ENCODE measurements at places on chromosomes 16 and 17.

DNA sequence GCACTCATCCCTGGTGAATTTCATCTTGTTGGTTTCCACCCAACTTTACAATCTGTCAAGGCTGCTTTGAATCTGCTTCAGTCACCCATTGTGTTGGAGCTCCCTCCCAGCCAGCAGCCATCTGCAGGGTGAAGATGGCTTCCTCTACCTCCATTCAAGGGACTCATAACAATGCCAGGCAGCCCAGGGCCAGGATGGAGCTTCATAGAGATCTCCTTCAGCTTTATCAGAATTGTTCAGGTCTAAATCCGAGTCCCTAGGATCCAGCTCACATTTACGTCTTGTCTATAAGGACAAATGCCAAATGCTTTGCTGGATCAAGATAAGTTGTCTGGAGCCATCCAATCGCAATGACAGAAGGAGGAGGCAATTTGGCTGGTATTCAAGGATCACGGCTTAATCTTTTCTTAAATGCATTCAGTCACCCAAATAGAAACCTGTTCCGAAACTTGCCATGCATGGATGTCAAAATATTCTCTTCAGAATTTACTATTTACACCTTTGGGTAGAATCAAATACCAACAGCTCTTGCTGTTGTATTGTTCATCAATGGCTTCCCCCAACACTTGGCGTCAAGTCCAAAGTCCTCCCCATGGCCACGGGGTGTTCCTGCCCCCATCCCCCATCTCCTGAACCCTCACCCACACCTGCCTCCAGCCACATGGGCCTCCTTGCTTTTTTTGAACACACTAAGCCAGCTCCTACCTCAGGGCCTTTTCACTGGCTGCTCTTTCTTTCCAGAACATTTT lies 3.8 kb upstream of the FAM171A2 start:
- no peak for DNase-seq

GRCh38 chr16:66478733-66479511 lies 51.8 kb downstream of the BEAN1 start:
- no peak for DNase-seq

- DNase-seq, result peak; percentile 75
Observed at GRCh38 chr17:6374271-6374691, 60.6 kb downstream of the AIPL1 start.

DNA sequence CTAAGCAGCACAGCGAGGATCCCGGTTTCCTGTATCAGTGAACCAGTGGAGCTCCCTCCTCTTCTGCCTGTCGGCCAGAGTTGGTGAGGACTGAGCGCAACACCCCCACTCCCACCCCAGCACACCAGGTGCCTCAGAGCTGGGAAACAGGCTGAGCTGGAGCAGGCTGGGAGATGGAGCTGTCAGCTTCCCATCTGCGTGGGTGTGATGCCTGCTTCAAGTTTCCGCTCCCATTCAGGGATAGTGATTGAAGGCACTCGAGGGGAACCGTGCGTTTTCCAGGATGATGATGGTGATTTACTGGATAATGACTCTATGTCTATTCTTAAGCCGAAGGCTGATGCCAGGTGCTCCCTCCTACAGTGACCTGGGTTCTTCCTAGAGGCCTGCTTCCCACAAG lies 144.5 kb downstream of the TMEM132E start:
- no peak for DNase-seq

DNA sequence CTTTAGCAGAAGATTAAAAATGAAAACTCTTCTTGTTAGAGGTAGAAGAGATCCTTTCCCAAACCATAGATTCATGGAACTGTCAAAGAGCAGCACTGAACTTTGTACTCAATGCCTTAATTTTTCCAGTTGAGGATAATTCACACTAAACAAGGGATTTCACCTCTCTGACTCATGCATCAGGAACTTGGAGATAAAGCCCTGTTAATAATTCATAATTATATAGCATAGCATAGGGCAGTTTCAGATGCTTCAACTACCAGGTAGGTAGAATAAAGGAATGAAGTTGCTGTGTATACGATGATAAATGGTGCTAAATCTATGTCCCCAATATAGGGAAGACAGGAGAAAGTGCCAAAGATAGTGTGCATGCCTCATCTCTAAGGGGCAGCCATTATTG lies 450.4 kb downstream of the MAF start:
- no peak for DNase-seq

DNA sequence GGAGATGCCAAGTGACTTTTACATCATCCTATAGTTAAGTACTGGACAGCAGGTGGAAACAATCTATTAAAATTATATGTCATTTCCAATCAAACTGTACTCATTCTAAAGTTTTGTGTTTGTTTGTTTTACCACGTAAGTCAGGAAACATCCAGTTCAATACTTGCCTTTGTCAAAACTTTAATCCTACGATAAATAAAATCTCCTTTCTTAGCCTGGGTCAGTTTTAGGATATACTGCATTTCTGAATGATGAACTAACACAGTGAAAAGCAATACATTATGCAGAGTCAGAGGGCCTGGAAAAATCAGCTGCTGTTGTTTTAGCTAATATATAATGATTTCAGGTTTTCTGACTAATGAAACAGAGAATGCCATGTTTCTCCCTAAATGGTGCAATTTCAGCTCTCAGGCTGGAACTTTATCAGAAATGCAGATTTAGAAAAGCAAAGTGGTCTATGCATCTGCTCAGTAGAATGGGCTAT lies 756.4 kb downstream of the CDH11 start:
- no peak for DNase-seq

DNA sequence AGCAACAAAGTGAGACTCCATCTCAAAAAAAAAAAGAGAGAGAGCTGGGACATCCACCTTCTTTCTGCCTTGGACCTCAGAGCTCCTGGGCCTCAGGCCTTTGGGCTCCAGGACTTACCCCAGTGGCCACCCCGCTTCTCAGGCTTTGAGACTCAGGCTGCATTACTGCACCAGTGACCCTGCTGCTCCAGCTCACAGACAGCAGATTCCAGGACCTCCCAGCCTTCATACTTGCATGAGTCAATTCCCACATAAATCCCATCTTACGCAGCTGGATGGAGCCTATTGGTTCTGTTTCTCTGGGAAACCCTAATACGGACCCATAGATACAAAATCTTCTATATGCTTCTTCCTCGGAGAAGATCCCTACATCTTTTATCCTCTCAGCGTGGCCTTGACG lies 2.1 kb upstream of the CEP295NL start:
- DNase-seq, result no peak

Measured in epithelial cell of prostate (primary cell).